ENCODE measurements at places on chromosomes 4 and X. TPM values are rescaled to one million over a fixed set of nuclear protein-coding genes. Genes with fewer than 3 reads are reported as not detected.

Gene MAGEB17
- not detected for total RNA-seq

Gene AVPR2
- total RNA-seq, result not detected

Gene RTL5
- total RNA-seq, result 2.3 TPM

Gene PI4K2B
- total RNA-seq, result 6.0 TPM

Gene MSANTD1
- 0.20 TPM for total RNA-seq

Gene ARMCX1
- 0.34 TPM for total RNA-seq

Gene LPAR4
- not detected for total RNA-seq

Gene SMIM10L2A
- total RNA-seq, result 0.11 TPM

Gene PPEF2
- not detected for total RNA-seq

Gene APBB2
- total RNA-seq, result 8.0 TPM

Gene ABCG2
- 17.9 TPM for total RNA-seq

Gene MOB1B
- total RNA-seq, result 6.5 TPM

Gene SUPT20HL2
- not detected for total RNA-seq

Gene NXF2
- not detected for total RNA-seq

Gene TCEAL6
- not detected for total RNA-seq

Gene SMPX
- not detected for total RNA-seq

Gene NUDT10
- 0.82 TPM for total RNA-seq

Gene SH2D1A
- total RNA-seq, result not detected

Gene GPRASP1
- total RNA-seq, result 0.22 TPM

Gene MAGEB10
- not detected for total RNA-seq

Gene ADH1A
- total RNA-seq, result not detected

Gene SLIT2
- 0.03 TPM for total RNA-seq

Gene SLC4A4
- 1.8 TPM for total RNA-seq

Gene USP17L17
- not detected for total RNA-seq

Gene F8A1
- 94.8 TPM for total RNA-seq

Gene ARHGAP36
- total RNA-seq, result not detected

Gene TMEM156
- 22.7 TPM for total RNA-seq

Gene SOWAHD
- not detected for total RNA-seq

Gene MAGEA12
- total RNA-seq, result 0.15 TPM

Gene GAGE12D
- total RNA-seq, result not detected

Gene BEND4
- not detected for total RNA-seq

Gene LONRF3
- total RNA-seq, result 3.3 TPM

Gene TMPRSS11F
- not detected for total RNA-seq

Gene XK
- 0.36 TPM for total RNA-seq

All from A549 treated with Mapracorat at 1 μM for 4 hours (cell line).